ENCODE measurements at places on chromosomes 4 and X.

DNA sequence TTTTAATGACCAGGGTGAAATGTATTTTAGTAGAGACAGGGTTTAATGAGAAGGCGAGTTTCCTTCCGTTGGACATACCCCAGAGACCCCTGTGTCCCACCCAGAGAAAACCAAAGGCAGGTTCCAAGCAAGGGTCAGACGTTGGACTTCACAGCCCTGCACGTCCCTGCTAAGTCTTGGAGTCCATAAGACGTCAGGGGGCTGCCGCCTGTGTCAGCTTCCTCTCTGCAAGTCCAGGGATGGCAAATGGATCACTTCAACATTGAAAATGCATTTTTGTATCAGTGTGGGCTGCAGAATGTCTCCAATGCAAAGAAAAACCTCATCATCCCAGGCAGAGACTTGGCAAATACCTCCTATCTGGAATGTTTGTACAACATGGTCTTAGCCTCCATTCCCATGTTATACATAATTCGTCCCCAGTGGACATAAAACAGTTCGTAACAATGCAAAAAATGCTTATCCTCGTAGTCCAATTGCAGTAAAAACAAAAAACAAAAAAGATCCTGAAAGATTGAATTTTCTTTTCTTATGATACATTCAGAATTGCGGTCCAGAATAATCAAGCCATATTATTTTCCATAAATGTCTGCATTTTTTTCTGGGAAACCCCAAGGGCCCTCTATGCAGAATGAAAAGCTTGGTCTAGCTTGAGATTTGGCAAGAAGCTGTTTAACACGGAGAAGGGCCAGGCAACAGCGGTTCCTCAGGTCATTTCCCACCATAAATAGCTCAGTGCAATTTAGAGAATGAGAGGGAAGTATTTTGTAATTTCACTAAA lies 190.9 kb downstream of the SHOX start:
- DNase-seq: no peak

- no peak for DNase-seq
Observed at GRCh38 chr4:89285745-89286144, 21.9 kb downstream of the GPRIN3 start.

GRCh38 chrX:23952984-23953907 lies 45.4 kb downstream of the CXorf58 start:
- DNase-seq: no peak

DNA sequence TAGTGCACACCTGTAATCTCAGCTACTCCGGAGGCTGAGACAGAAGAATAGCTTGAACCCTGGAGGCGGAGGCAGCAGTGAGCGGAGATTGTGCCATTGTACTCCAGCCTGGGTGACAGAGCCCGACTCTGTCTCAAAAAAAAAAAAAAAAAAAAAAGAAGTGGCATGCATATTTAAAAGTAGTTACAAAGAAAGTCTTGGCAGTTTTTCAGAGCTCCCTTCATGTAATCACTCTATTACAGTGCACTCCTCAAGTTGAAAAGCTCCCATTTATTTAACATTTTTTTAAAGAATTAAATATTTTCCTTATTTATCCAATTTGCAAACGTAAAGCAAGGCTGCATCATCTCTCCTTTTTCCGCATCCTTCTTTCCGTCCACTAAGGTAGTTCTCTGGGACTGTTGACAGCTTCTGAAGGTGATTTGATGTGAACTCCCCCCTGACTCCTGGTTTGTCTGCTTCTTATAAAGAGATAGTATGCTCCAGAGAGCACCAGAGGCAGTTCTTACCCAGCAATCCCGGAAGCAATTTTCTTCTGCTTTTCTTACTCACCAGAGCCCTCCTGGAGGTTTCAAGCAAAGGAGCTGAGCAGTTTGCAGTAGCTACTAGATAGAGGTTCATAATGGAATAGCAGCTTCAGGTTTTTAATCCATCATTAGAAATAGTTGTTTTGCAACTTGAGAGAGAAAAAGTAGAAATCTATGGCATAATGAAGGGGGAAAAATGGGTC lies 151.0 kb downstream of the PALLD start:
- DNase-seq: no peak

DNA sequence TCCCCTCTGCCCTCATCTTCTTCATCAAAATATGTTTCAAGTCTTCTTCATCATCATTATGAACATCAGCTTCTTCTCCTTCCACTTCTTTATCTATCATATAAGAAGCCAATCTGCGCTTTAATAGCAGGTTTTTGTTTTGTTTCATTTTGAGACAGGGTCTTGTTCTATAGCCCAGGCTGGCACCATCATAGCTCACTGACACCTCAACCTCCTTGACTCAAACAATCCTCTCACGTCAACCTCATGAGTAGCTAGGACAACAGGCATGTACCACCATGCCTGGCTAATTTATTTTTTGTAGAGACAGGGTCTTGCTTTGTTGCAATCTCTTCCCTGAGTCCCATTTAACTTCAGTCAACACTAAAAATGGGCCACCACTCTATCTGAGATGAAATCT lies 27.0 kb downstream of the PRDM5 start:
- no peak for DNase-seq

GRCh38 chrX:153969125-153969903 lies 2.3 kb downstream of the HCFC1 start:
- DNase-seq: no peak

DNA sequence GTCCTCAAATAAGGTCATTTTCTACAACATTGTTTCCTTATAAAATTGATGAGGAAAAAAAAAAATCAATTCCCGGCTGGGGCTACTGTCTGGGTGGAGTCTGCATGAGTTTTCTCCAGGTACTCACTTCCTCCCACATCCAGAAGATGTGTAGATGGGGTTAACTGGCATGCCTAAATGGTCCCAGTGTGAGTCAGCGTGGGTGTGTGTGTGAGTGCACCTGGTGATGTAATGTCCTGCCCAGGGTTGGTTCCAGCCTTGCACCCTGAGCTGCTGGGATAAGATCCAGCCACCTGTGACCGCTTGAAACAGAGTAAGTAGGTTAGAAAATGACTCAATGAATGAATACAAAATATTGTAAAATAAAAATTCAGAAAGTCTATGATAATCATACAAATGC lies 11.1 kb downstream of the USP26 start:
- DNase-seq: no peak

DNA sequence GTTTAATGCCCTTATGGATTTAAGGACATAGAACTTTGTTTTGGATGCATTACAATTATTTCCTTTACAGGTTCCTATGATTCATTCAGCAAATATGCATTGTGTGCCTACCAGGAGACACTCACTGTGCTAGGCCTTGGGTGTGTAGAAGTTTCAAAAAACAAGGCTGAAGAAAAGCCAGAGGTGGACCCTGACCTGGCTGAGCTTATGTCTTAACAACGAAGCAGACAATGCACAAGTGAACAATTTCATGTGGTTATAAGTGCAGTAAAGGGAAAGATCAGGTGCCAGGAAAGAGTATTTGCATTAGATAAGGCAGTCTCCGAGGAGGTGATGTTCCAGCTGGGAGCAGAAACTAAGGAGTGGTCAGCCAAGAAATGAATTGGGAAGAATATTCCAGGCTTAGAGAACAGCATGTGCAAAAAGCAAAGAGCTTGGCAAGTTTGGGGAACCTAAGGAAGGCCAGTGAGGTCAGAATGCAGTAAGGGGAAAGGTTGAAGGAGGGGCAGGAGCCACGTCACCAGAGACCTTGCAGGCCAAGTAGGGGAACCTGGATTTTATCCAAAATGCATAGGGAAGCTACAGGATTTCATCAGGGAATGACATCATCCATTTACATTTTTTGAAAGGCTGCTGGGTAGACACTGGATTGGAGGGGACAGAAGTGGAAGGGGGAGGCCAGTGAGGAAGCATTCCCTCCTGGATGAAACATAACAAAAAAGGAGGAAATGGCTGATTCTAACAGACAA lies 193.6 kb downstream of the SOWAHB start:
- no peak for DNase-seq

GRCh38 chrX:3950373-3950772 lies 236.9 kb upstream of the PRKX start:
- no peak for DNase-seq

DNA sequence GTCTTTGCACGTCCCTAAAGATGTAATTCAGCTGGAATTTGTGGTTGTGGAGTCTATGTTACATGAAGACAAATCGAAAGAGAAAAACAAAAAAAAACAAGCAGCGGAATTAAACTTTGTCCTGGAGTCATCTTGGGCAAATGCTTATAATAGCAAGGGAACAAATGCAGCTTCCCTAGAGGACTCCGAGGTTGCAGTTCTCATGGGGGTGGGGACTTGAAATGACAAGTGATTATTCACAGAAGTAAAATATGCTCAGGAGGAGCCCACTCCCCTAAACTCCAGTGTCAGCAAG lies 362.4 kb downstream of the ARHGAP24 start:
- DNase-seq: no peak

GRCh38 chr4:166726832-166727231 lies 507.5 kb downstream of the SPOCK3 start:
- DNase-seq: no peak

DNA sequence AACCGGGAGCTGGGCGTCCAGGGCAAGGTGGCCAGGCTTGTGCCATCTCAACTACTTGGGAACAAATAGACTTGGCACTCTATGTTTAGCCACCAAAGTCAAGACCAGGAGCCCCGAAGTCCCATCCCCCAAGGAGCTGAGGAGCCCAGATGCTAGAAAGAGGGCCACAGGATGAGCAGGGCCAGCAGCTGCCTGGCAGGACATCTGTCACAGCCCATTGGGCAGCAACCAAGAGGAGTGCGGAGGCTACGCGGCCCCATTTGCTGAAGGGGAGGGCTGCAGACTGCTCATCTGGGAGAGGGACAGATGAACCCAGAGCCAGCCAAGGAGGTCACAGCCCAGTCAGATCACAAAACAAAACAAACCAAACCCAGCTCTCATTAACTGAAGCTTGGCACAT lies 22.9 kb upstream of the SOWAHD start:
- DNase-seq: no peak

- no peak for DNase-seq
Observed at GRCh38 chr4:992297-993110, 700 bp downstream of the SLC26A1 start.
